NCI-H460 (cell line): ENCODE measurements at places on chromosomes 7 and 10.

DNA sequence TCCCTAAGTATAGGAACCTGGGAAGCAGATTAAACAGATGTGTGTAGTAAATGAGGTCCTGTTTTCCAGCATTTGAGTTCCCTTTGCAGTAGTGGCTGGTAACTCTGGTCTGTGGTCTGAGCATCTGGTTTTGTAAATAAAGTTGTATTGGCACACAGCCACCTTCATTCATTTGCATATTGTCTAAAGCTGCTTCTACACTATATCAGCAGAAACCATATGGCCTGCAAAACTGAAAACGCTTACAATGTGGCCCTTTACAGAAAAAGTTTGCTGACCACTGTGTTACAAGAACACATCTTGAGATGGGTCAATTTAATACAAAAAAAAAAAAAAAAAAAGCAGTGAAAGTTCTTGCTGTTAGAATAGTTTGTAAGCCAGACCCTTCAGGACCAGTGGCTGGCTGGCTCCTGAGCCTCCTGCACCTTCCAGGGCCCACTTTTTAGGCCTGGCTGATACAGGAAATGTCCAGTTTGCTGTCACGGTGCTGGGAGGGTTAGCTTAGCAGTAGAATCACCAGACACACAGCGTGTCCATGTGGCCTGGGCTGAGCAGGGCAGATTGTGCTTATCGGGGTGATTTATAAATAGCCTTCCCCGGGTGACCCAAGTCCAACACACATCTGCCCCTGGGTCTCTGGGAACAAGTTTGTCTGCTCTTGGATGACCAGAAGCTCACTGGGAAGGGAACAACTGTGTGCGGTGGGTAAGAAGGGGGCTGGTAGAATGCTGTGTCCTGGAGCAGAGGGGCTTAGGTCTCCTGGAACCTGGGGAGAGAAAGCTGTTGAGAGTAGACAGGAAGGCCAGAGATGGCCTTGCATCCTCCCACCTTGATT is 1.4 kb downstream of the C10orf71 start:
- no peak for DNase-seq

- no peak for DNase-seq
Observed at GRCh38 chr7:15603124-15603523, 41.3 kb upstream of the AGMO start.

DNA sequence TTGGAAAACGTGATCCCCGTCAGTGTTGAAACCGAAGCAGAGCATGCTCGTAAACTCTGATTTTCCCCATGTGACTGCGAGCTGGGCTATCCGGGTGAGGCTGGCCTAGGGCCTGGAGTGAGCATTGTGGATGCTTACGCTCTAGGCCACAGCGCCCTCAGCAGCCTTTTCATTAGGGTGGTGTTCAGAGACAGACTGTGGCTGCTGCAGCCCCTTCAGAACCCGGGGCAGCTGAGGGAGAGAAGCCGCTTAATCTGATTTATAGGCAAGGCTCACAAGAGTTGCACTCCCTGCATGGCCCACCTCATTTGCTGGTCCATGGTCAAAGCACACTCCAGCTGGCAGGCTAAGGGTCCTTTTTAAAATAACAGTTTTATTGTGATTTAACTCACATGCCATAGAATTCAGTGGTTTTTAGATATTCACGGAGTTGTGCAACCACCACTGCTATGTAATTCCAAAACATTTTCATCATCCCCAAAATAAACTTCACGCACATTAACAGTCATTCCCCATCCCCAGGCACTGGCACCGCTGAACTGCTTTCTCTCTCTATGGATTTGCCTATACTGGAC is 72.5 kb downstream of the SYPL1 start:
- DNase-seq, result no peak

DNA sequence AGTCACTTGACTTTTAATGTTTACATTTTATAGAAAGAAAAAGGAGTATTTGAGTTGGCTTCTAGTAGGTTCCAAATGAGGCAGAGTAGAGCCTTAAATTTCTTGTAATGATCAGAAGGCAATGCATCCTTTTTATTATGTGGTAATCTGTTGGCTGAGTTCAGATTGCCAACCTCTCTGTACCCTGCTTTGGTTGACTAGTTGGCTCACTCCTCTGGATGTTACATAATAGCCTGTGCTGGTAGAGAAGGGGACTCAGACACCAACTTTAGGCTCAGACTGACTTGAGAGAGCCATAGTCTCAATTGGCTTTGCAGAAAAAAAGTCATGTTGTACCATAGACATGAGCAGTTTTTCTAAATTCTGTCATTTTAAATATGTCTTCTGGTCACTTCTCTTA is 46.8 kb upstream of the GLCCI1 start:
- no peak for DNase-seq

DNA sequence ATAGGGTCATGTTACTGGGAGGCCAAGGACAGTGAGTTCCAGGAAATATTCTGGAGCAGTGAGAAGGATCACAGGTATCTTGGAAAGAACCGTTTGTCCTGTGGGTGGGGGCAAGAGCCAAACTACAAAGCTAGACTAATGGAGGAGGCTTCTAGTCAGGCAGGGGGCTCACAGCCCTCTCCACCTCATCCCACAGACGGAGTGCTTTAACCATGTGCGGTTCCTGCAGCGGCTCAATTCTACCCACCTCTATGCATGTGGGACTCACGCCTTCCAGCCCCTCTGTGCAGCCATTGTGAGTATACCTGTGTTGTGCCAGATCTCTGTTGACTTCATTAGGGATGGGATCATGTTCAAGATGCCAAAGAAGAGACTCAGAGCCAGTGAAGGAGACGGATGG is 8.1 kb downstream of the SEMA4G start:
- DNase-seq, result no peak

DNA sequence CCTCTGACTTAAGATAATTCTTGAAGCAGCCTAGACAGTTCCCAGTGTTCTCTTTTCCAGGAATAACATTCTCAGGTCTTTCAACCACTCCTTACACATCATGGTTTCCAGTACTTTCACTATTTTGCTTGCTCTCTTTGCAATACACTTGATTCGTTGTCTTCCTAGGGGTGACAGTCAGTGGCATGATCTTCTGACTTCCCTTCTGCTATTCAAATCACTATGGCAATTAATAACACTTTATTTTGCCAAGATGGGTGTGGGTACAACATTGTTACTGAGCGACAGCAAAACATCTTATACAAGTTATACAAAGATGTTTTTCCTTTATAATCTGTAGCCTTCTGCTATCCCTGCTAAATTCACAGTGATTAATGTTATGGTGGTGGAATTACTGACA is 15.3 kb downstream of the ARL3 start:
- no peak for DNase-seq

DNA sequence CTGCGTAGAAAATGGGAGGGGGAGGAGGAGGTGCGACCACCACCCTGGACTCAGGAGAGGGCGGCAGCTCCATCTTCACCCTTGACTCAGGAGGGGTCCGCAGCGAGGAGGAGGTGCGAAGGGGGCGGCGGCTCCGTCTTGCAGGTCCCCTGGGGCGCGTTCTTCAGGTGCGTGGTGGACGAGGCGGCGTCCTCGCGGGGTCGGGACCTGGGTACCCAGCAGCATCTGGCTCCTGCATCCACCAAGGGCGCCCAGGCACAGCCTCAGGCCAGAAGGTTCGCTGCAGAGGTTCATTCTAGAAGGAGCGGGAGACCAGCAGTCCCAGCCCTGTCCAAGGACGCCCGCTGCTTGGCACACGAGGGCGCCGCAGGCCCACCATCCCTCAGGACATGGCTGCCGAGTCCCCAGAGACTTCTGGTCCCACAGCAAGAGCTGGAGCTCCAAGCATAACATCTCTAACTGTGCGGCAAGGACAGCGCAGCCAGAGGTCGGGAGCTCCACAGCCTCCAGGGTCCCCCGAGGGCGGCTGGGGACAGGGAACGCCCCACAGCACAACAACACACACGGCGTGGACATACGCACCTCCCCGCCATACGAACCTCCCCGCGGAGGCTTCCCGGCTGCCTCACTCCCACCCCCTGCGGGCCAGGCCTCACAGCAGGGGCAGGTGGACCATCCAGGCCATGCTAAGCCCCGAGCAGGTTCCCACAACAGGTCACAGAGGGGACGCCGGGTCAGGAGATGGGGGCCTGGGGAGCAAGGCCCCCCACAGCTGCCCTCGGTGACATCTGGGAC is 16.8 kb upstream of the DPYSL4 start:
- DNase-seq, result no peak
